ENCODE measurements at places on chromosomes 1 and 21.
A peak's percentile ranks its signal among the peaks of the same experiment; 100 is the strongest.

DNA sequence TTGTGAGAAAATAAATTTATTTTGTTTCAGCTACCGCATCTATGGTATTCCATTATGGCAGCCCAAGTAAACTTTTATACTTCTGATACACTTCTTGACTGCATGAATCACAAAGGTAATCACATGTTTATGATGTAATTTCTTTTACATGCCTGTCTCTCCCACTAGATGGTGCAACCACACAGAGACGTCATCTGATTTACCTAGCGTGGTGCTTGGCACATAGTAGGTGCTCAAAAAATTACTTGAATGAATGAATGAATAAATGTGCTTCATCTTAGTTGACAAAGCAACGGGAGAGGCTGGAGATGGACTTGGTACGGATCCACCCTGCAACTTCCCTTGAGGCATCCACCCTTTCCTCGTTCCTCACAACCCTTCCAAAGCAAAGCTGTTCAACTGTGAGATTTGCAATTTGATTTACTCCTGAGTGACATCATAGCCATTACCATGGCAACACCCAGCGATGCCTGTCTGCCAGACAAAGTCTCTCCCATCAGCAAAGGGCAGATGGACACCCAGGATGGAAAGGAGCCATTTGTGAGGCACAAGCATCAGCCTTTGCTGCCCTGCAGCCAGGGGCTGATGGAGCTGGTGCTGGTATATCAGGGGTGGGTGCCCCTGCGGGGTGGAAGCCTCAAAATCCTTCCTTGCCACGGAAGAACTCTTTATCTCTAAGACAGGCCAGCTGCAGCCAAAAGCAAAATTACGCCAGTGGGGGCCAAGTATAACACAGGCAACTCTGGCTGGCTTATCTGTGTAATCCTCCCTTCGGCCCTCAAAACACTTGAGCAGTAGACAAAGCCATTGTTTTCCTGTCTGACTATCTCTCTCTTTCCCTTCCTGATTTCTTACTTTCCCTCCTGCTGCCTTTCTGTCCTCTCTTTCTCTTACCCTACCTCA is 18.9 kb upstream of the VWA5B1 start:
- no peak for DNase-seq

GRCh38 chr21:39630827-39631226 is 18.1 kb downstream of the B3GALT5 start:
- DNase-seq, result no peak

DNA sequence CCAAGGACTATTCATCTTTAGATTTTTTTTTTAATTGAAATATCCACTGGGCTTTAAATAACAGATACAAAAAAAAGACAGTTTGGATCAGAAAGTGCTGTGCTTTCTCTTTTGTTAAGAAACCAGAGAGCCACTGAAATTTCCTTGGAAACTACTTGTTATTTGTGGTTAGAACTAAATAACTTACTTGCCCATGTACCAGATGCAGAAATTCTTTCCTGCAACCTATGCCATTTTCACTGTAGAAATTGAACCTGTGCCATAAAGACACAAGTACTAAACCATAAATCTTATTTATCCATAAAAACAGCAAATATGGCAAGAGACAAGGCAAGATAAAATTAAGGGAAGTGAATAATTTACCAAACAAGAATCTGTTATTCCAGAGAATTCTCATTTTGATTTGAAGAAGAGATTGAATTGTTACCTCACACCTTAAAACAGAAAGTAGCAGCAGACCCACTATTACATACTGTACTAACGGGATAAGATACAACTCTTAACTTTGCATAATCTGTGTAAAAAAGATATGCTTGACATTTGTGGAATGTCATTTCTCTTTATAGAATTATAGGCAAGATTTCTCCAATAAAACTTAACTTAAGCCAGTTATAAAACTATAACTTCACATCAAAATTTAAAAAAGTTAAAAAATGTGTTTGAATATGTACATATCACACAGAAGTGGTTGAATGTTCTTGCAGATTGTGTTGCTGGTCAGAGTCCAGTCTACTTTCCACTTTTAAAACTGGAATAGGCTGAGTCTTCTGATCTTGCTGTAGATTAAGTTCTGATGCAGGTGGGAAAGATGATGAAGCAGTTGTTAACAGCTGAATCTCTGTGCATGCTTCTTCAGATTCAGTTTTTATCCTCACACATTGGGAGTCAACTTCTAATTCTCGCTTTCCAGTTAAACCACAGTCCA is 6.3 kb upstream of the PHTF1 start:
- no peak for DNase-seq

DNA sequence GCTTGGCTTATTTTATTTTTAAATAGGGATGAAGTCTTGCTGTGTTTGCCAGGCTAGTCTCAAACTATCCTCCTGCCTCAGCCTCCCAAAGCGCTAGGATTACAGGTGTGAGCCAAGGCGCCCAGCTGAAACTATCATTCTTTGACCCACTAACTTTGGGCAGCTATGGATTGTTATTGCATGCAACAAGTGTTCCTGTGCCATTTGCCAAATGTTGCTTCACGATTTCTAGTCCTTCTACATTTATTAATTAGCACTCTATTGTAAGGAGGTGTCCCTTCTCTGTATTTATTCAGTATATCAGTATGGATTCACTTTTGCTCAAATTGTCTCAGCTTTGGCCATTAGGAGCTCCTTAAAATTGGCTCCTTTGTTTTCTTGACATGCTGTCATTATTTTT is 36.4 kb downstream of the YTHDF2 start:
- DNase-seq, result no peak

GRCh38 chr1:217117973-217118465 is 394.8 kb upstream of the ESRRG start:
- DNase-seq, result no peak

GRCh38 chr21:33268393-33268736 is 2.2 kb downstream of the IL10RB start:
- no peak for DNase-seq

GRCh38 chr1:244012202-244012601 is 38.9 kb upstream of the ZBTB18 start:
- DNase-seq, result no peak

GRCh38 chr1:207968521-207969009 is 57.6 kb upstream of the CD34 start:
- no peak for DNase-seq

- DNase-seq, result no peak
Measured at GRCh38 chr1:20402585-20403422, 83.2 kb downstream of the CAMK2N1 start.

- DNase-seq, result no peak
Measured at GRCh38 chr1:16354619-16355018, 2.3 kb upstream of the FBXO42 start.

DNA sequence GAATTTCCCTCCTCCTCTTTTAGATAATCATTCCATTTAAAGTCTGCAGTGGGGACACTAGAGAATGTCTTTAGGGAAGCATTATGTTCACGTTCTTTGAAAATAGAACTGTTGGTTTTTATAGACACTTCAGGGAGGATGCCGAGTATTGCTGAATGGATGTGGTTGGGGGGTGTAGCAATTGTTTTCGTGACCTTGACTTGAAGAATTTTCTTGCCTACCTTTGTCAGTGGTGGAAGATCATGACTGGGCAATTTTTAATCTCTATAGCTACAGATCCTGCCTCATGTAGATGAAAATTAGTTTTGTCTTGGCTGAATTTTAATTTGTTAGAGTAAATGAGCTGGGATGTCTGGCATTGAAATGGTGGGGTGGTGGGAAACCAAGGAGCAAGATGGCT is 3.8 kb downstream of the SMG7 start:
- DNase-seq, result no peak

DNA sequence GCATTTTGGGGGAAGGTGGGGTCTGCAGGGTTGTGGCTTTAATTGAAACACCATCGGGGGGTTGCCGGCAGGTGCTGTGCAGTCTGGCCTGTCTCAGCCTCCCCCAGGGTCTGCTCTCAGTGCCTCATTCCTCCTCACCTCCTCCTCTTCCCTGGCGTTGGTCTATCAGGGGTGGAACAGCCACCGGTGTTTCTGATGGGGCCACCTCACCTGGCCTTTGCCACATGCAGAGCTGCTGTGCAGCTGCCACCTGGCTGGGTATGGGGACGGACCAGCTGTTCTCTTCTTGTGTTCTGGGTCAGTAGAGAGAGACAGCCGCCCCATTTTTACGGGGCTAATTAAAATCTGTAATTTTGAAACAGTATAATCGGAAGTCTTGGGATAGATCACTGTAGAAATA is 53.9 kb downstream of the SPSB1 start:
- DNase-seq, result no peak

- no peak for DNase-seq
Measured at GRCh38 chr21:15209224-15209623, 144.4 kb upstream of the NRIP1 start.

DNA sequence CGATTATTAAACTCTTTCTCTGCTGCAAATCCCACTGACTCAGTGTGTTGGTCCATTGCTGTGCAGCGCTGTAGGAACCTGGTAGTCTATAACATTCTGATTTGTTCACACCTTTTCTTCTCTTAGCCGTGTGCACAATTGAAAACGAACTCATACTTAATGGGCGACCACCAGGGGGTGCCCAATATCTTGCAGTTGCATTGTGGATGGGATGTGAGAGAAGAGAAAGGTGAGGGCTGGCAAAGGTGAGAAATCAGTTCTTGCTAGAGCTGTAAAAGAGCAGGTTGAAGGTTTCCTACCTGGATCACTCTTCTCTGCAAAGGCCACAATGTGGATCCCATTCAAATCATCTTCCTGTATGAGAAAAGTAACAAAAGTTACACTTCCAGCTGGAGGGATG is 51.0 kb downstream of the CASQ2 start:
- peak; percentile 14 for DNase-seq

- DNase-seq, result no peak
Measured at GRCh38 chr1:18384471-18384870, 96.3 kb upstream of the KLHDC7A start.

DNA sequence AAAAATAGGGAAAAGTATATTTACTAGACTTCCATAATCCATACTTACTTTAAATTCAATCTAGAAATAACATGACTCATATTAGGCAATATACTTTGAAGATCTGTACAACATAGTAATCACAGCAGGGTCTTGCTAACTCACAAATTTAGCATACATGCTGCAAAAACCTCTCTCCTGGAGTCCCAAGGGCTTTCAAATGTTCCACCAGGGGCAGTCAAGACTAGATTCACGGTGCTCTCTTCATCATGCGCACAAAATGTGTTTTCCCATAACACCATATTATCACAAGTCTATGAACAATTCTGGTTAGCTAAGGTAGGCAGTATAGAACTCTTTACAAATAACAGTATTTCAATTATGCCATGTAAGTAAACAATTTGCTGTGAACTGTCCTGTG is 45.8 kb downstream of the SSX2IP start:
- DNase-seq, result no peak

DNA sequence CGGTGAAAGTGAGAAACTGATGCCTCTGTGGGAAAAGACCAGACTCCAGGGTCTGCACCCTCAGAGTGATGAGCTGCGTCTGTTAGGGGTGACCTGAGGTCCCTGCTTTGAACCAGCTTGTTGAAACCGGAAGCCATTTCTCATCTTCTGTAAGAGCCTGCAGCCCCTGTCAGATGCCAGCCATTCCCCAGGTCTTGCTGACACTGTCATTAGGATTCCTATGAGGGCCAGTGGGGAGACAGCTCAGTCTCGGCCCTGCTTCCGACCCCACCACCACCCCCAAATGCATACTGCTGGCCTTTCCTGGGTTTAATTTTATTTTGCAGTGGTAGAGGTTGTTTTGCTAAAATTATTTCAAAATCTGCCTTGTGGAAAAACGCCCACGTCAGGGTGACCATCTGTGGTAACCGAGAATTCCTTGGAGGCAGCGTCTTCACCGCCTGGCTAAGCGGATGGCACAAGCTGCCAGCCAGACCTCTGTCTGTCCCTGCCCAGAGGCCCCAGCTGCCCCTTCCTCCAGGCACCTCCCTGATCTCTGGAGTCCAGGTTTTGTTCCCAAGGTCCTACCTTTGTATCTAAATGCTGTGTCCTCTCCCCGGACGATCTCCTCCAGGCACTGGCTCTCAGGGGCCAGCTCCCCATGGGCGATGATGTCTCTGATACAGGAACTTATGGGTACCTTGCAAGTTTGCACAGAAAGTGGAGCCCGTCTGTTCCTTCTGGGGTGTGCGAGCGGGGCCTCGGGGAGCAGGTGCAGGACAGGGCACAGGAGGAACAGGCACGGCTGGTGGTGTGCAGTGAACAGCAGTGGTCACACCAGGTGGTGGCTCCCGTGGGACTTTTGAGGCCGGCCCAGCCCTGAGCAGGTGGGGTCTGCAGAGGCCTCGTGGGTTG is 49.9 kb downstream of the PRKCZ start:
- no peak for DNase-seq

- no peak for DNase-seq
Measured at GRCh38 chr1:58158506-58159433, 387.8 kb downstream of the OMA1 start.

GRCh38 chr1:176205332-176205914 is 1.7 kb downstream of the COP1 start:
- DNase-seq, result no peak

DNA sequence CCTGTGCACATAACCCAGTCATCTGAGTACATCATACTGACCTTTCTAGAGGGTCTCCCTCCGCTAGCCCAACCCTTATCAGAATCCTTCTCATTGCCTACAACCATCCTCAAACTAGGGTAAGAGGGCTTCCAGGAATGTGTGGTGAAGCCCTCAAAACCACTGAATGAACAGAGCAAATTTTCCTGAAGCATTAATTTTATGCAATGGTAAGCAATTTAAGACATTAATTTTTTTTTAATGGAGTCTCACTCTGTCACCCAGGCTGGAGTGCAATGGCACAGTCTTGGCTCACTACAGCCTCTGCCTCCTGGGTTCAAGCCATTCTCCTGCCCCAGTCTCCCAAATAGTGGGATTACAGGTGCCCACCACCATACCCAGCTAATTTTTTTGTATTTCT is 86.1 kb upstream of the ZNF281 start:
- no peak for DNase-seq

DNA sequence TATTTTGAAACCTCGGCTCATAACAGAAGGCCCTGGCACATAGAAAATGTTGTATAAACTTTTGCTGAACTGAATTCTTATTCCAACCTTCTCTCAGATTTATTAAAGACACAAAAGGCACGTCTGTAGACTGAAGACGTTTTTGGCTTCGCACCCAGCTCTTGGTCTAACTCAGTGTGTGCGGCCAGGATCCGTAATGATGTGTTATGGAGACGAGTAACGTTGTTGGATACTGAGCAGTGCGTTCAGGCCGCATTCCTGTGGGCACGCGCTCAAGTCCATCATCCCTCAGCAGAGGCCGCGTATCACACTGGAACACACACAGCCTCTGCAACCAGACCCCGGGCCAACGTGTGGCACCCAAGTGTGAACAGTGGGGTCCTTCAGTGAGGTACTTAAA is 154.8 kb upstream of the RAB4A start:
- DNase-seq, result no peak

GRCh38 chr1:201838381-201838780 is 9.4 kb downstream of the IPO9 start:
- DNase-seq, result no peak

- DNase-seq, result no peak
Measured at GRCh38 chr1:232140419-232141166, 489.3 kb downstream of the SIPA1L2 start.

GRCh38 chr21:45454926-45455673 is 50.1 kb downstream of the COL18A1 start:
- no peak for DNase-seq

- no peak for DNase-seq
Measured at GRCh38 chr1:100584761-100585745, 47.1 kb downstream of the GPR88 start.

All from stimulated activated CD4-positive, alpha-beta T cell treated with anti-CD3 and anti-CD28 coated beads, Interleukin-1b, Interleukin-23, amount 100 ng/mL, for 4 hours (primary cell).